Left cardiac atrium (tissue), 4 donors: ENCODE measurements at places on chromosomes 3 and 15.

- DNase-seq = no peak
Measured at GRCh38 chr3:3082234-3082924, 27.8 kb downstream of the IL5RA start.

GRCh38 chr3:79729096-79729495, 38.7 kb downstream of the ROBO1 start:
- DNase-seq = peak; percentile 22

GRCh38 chr15:52680041-52680391, 828 bp upstream of the ATOSA start:
- no peak for DNase-seq

DNA sequence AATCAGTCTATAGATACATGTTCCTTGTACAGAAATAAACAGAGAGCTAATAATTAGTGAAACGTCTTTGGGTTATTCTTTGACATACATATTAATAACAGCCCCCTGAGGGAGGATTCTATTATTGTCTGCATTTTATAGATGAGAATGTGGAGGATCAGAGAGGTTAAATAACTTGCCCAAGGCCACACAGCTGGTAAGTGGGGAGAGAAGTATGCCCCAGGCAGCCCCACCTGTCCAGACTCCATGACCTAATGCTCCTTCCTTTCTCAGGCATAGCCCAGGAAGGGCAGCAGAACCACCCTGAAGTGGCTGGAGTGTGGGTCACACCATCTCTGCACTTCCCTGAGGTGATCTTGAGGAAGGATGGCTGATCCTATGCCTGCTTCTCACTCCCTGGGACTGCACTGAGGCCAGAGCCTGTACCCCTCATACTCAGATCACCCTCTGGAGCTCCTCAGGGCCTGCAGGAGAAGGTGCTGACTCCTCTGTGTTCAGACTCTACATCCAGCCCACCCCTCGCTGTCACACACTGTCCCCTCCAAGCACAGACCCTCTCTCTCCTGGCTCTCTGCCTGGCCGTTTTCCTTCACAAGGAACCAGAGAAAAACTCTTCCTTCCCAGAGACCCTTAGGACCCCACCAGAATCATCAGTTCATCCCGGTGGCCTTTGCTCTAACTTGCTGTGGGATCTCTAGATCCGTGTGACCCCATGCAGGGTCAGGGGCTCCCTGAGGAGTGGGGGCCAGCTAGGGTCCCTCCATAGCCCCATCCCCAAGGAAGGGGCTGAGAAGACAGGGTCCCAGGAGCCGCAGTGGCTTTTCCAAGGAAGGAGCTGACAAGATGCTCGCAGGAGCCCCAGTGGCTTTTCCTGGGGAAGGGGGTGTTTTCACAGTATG, 4.4 kb upstream of the HHATL start:
- no peak for DNase-seq

- no peak for DNase-seq
Measured at GRCh38 chr3:16477056-16477455, 36.4 kb downstream of the RFTN1 start.

DNA sequence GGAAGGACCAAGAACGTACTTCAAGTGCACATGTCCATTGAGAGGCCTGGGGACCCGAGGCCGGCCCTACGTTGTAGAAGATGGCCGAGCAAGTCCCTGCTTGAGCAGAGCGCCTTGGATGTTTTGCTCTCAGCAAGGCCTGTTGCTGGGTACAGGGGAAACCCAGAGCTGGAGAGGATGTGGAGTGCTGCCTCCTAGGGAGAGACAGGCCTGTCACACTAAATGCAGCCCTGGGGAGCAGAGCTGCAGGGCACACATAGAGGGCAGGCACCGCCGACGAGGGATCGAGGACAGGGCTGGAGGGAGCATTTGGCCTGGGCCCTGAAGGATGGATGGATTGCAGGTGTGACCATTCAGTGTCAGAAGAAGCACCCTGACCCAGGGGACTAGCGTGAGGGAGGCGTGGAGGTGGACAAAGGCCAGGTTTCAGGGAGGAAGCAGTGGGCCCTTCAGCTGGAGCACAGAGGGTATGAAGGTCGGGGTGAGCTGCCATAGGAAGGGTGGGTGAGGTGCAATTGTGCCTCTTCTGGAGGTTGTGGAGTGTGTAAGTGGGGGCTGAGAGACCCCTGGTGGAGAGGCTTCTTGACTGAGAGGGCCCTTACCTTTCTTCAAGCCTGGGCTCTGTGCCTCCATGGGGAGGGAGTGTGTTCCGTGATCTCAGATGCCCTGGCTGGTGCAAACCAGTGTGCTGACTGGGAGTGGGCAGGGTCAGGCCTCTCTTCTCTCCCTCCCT, 142.4 kb downstream of the CHDH start:
- DNase-seq = no peak

DNA sequence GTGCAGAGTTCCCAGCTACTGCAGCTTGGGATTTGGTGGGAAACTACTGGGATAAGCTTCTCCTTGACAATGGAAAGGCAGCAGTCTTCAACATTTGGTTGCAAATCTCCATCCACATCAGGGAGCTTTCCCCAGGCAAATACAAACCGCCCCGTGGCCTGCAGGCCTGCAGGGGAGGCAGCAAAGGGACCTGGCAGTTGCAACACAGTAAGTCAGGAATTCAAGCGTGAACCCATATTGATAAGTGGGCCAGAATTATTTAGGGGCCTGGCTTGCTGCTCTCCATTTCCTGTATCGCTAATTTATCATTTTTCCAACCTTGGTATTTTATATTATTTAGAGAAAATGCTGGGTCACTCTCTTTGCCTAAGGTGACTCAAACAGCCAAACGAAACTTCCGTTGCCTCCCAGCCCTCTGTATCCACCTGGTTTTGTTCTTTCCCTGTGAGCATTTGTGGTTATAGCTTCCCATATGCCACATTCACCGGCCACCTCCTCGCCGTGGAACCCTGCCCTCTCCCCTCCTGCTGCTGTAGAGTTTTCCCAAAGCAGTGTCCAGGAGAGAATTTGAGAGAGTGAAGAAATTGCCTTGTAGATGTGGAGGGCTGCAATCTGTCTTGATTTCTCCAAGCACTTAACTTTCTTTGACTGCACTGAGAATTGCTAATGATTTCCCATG, 34.8 kb downstream of the B3GALNT1 start:
- no peak for DNase-seq

GRCh38 chr3:171801738-171802589, 8.3 kb downstream of the PLD1 start:
- DNase-seq = no peak

GRCh38 chr3:30964612-30965011, 70.2 kb upstream of the GADL1 start:
- DNase-seq = no peak

DNA sequence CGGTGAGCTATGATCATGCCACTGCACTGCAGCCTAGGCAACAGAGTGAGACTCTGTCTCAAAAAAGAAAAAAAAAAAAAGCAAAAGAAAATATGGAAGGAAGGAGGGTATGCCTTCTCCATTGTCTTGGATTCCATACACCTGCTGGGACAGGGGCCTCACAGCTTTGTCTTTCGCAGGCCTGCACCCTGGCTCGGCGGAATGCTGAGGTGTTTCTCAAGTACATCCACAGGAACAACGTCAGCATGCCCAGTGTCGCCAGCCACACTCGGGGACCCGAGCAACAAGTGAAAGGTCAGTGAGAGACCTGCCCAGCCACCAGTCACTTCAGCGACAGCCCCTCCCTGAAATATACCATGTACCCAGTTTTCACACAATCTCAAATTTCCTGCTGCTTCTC, 288.5 kb upstream of the UMPS start:
- DNase-seq = no peak
